Activated CD4-positive, alpha-beta T cell treated with anti-CD3 and anti-CD28 coated beads, Interleukin-2, amount 50 U/mL, for 24 hours (primary cell): ENCODE measurements at places on chromosomes 1 and 21.

GRCh38 chr1:27601771-27602461, 2.0 kb downstream of the AHDC1 start:
- DNase-seq, result no peak

DNA sequence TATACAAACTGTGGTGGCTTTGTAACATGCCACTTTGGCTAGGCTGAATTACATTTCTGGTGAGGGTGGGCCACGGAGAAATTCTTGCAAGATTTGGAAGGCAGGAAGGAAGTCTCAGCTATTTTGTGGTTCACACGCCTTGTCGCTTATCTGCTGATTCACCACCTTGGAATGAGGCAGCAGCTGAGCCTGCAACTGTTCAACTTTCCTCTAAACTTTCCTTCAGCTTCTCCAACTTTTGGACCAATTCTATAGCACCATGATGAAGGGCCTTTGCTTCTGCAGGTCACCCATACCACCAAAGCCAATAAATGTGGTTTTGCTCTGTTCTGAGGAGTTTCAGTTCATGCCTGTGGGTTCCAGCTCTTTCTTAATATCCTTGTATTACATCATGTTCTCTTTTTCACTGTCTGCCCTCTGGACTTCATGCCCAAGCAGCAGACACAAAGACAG, 337.6 kb upstream of the SNX7 start:
- DNase-seq, result no peak

- DNase-seq, result no peak
Observed at GRCh38 chr1:165225650-165226049, 130.9 kb downstream of the LMX1A start.

DNA sequence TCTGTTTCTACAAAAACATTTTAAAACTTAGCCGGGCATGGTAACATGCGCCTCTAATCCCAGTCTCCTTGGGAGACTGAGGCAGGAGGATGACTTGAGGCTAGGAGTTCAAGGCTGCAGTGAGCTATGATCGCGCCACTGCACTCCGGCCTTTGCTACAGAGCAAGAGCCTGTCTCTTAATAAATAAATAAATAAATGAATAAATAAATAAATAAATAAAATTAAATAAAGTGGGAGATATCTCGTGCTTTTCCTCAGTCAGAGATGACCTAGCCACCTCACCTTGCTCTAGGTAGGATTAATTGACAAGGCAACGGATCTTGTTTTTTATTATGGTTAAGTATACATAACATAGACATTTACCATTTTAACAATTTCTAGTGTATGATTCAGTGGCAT, 14.3 kb upstream of the BRWD1 start:
- DNase-seq, result no peak

- no peak for DNase-seq
Observed at GRCh38 chr1:245448975-245449431, 294.2 kb downstream of the KIF26B start.

GRCh38 chr1:244319283-244320132, 132.2 kb downstream of the ADSS2 start:
- no peak for DNase-seq

DNA sequence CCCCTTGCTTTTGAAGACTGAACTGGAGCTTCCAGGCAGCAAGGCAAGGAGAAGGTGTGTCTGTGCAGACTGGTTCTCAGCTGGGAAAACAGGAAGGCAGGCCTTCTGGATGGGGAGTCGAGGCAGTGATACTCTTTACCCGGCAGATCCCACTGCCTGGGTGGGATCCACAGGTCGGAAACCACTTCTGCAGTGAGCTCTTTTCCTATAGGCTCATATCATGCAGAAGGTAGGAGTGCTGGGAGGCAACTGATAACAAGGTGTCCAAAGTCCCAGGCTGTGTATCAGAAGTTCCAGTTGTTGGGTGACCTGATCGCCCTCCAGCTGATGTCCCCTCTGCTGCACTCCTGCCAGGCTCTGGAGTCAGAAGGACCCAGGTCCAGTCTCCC, 17.1 kb downstream of the ACOT11 start:
- no peak for DNase-seq

GRCh38 chr1:180092931-180093650, 61.6 kb upstream of the QSOX1 start:
- no peak for DNase-seq

DNA sequence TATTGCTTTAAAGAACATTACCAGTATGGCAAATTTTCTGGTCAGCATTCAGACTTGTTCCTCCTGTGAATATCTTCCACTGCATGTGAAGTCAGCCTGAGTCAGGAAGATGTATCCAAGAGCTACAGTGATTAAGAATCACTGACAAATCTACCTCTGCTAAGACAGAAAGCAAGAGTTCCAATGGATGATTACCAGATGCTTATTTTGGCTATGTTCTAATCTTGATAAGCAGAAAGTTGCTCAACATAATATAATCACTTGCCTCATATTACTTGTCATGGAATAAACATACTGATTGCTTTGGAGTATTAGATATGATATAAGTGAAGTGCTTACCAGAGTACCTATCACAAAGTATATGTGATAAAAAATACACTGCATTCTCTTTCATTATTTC, 738.1 kb downstream of the ADGRL2 start:
- DNase-seq, result no peak

DNA sequence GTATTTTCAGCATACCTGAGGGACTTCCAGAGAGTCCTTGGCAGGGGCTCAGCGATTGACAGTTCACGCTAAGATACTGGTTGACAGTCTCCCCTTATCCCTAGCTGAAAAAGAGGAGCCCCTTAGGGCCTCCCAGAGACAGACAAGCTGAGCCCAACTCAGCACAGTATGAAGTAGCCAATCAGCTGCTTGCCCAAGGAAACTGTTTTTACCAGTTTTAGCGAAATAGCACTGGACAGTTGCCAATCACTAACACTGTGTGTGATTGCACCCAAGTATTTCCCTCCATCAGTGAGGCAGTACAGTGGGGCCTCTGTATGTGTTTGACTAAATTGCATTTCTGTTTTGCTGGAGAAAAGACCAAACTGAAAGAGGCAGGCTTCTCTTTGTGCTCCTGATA, 27.0 kb downstream of the KHDRBS1 start:
- DNase-seq, result no peak

DNA sequence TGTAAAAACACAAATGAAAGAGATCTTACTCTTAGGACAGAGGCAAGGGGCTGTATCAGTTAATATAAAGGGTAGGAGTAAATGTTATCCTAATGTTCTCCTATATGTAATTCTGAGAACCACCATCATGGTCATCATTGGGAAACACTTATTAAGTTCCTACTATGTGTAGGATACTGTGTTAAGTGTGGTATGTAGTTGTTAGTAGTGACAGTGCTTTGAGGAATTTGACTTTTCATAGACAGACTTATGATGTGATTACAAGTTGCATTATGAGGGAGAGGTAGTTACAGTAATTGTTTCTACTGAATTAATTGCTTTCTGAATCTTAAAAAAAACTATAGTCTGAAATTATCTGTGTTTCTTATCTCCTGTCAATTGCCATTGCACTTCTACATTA, 51.8 kb upstream of the PGD start:
- DNase-seq, result no peak

DNA sequence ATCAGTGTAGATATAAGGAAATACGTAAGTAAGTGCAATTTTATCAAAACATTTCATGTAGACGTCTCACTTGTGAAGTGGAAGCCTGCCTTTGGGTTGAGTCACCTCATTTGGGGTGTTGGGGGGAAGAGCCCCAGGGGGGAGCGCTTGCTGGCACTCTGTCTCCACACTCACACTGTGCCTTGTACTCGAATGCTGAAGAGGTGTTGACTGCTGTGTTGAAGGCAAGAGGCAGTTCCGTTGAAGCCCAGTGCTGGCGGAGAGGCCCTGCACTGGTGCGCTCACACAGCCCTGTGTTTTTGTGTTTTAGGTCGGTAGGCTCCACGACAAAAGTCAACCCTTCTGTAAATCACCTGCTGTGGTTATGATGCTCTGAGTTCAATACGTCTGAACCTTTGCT, 131.9 kb upstream of the COL6A1 start:
- DNase-seq, result no peak

DNA sequence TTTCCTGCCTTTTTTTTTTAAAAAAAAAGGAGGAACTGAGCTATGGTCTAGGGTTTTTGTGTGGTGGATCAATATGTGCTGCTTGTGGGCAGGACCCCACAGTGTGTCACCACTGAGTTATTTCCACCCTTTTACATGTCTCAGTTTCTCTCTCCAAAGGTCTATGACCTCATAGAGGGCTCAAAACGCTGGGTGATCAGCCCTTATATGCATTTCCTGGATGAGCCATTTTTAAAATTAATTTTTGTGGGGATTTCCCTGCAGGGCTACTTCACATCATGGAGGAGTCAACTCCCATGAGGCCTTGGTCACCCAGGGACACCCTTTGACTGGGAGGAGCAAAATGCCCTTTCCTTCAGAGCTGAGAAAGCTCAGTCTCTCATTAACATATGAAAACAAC, 20.7 kb upstream of the HAO2 start:
- DNase-seq, result no peak

DNA sequence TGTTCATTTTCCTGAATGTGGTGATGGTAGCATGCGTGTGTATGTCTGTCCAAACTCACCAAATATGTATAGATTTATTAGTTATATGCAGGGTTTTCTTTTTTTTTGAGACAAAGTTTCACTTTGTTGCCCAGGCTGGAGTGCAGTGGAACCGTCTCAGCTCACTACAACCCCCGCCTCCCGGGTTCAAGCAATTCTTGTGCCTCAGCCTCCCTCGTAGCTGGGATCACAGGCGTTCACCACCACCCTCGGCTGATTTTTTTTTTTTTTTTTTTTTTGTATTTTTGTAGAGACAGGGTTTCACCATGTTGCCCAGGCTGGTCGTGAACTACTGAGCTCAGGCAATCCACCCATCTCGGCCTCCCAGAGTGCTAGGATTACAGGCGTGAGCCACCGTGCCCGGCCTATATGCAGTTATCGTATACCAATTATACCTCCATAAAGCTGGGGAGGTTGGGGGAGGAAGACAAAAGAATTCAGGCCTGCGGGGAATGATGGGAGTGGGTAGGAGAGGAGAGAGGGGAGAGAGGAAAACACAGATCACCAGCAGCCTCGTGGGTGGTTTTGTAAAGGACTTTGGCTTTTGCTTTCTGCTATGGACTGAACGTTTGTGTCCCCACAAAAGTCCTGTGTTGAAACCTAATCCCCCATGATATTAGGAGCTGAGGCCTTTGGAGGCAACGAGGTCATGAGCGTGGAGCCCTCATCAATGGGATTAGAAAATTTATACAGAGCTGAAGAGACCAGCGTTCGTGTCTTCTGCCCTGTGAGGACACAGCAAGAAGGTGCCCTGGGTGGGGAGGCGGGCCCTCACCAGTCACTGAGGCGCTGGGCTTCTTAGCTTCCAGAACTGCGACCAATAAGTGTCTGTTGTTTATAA, 4.4 kb upstream of the HNRNPU start:
- DNase-seq, result no peak

- no peak for DNase-seq
Observed at GRCh38 chr1:234885601-234886000, 243.0 kb downstream of the TOMM20 start.

DNA sequence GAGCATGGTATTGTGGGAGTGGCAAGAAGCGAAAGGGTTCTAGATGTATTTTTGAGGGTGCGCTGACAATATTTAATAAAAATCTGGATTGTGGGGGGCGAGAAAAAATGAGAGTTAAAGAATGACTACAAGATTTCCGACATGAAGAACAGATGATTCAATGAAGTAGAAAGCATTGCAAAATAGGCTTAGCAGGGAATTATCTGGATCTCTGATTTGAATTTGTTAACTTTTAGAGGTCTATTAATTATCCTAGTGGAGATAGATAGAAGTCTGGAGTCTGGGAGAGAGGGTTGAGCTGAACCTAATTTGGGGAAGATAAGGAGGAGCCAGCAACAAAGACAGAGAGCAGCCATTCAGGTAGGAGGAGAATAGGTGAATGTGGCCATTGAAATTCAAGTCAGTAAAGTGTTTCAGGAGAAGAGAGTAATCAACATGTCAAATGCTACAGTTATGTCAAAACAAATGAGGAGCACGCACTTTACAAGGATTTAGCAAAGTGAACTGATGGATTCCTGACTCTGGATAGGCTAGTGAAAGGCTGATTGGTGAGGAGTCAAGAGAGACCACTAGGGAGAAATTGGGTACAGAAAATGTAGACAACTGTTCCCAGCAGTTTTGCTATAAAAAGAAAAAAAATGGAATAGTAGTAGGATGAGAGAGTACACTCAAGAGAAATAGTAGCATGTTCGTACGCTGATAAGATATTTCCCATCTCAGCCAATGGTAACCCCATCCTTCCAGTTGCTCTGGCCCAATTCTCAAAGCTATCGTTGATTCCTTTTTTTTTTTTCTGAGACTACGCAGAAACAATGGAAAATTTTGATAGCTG, 393.2 kb upstream of the CXADR start:
- DNase-seq, result no peak

GRCh38 chr1:15700508-15700907, 16.4 kb downstream of the PLEKHM2 start:
- no peak for DNase-seq

- no peak for DNase-seq
Observed at GRCh38 chr1:223401873-223402789, 8.9 kb downstream of the CCDC185 start.

- DNase-seq, result no peak
Observed at GRCh38 chr1:221626041-221626440, 115.8 kb downstream of the DUSP10 start.

DNA sequence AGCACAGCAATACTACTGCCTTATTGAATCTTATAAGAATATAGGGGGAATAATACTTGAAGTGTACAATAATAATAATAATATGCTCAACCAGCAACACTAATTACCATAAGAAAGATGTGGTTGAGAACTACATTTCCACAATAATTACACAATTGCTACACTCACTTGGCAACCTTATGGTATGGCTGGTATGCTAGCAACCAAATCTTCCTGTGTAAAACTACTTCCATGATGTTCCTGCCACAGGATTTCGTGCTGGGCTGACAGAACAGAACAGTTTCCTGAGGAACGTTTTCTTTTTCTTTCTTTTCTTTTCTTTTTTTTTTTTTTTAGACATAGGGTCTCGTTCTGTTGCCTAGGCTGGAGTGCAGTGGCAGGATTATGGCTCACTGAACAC, 50.6 kb downstream of the KIF26B start:
- DNase-seq, result no peak

DNA sequence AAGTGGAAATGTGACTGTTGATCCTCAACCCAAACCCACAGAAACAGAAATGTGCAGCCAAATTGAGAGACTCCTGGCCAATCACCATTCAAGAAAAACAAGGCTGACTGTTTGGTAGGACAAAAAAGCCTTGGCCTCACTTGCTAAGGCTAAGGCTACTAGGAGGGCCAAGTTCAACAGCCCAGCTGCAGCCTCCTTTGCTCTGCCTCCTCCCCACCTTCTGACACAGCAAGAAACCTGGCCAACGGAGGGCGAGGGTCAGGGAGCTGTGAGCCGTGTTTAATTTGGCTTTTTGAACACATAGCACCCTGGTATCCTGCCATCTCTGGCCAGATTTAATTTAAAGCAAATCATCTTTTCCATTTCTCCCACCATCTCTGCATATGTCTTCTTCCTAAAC, 165.8 kb upstream of the RAB4A start:
- no peak for DNase-seq

GRCh38 chr1:12496154-12496961, 121.7 kb downstream of the DHRS3 start:
- DNase-seq, result no peak

- DNase-seq, result no peak
Observed at GRCh38 chr1:180539136-180539535, 19.6 kb upstream of the OVAAL start.
